NCI-H510A treated with DMSO at 0.1 percent for 48 hours (cell line): ENCODE measurements at places on chromosomes 5 and 9.

GRCh38 chr9:113543982-113544303, 80.4 kb downstream of the RGS3 start:
- no peak for DNase-seq

DNA sequence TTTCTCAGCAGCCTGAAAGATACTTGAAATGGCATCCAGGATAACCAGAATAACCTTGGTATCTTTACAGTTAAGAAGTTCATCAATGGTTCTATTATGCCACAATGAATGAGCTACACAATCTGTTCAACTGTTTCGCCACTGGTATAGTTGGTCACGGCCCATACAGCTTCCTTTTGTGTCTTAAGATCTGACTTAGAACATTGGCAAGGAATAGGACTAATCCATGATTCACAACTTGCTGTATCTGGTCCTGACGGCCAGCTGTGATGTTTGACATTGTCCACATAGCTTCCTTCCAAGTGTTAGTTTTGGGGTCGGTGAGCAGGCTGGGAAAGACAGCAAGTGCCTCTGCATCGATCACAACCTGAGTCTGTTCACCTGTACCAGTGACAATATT, 113.3 kb upstream of the RAD23B start:
- DNase-seq: no peak

DNA sequence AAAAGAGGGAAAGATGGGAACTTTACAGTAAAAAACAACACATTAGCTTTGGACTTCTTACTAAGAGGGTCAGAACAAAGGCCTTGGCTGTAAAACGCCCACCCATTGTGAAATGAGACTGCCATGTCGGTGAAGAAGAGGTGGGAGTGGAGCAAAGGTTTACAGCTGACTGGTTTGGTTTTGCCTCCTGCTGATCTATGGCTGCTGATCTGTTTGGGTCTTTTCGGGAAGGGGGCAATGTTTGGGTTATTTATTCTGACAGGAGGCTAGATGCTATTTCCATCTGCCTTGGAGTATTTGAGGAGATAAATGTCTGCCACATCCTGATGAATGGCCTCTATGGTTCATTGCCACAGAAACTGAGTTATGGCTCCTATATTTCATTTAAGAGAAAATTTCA, 408.7 kb downstream of the TLE4 start:
- no peak for DNase-seq

- no peak for DNase-seq
These were observed 140.2 kb upstream of the LPAR1 start for GRCh38 chr9:111178331-111179055.

- no peak for DNase-seq
These were observed 174.5 kb upstream of the SLC12A2 start for GRCh38 chr5:127909066-127909465.

GRCh38 chr9:129501771-129502319, 119.1 kb downstream of the C9orf50 start:
- DNase-seq: no peak

DNA sequence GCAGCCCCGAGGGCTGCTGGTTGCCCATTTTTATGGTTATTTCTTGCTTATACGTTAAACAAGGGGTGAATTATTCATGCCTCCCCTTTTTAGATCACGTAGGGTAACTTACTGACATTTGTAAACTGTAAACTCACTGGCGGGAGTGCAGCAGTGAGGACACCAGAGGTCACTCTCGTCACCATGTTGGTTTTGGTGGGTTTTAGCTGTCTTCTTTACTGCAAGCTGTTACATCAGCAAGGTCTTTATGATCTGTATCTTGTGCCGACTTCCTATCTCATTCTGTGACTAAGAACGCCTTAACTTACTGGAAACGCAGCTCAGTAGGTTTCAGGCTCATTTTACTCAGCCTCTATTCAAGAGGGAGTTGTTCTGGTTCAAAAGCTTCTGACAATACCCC, 155.0 kb upstream of the PRDM9 start:
- DNase-seq: no peak

GRCh38 chr9:134640506-134641172, 964 bp upstream of the COL5A1 start:
- no peak for DNase-seq

- no peak for DNase-seq
These were observed 57.4 kb upstream of the SPRY4 start for GRCh38 chr5:142382186-142382585.

GRCh38 chr5:147750065-147750464, 32.5 kb downstream of the JAKMIP2 start:
- peak; percentile 30 for DNase-seq

GRCh38 chr5:73442996-73443627, 5.5 kb downstream of the FOXD1 start:
- no peak for DNase-seq

DNA sequence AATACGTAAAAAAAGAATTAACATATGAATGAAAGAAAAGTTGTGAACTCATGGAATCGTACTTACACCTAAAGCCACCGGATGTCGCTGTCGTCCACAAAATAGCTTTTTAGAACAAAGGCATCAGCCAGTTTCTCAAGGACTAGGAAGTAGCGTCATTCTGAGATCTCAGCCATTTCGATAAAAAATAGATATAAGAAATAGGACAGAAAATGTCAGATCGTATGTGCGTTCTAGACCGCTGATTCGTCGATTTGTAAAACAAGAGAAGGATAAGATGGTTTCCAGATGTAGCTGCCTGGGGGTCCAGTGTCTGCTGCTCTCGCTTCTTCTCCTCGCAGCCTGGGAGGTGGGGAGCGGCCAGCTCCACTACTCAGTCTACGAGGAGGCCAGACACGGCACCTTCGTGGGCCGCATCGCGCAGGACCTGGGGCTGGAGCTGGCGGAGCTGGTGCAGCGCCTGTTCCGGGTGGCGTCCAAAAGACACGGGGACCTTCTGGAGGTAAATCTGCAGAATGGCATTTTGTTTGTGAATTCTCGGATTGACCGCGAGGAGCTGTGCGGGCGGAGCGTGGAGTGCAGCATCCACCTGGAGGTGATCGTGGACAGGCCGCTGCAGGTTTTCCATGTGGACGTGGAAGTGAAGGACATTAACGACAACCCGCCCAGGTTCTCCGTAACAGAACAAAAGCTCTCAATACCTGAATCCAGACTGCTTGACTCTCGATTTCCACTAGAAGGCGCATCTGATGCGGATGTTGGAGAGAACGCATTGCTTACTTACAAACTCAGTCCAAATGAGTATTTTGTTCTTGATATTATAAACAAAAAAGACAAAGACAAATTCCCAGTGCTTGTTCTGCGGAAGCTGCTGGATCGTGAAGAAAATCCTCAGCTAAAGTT, at the start of gene PCDHA10:
Gene PCDHA10 (plus strand): TSS at position 126 of the 903 bp plus-strand sequence. CDS start 152 bp downstream, at position 278.
- peak; percentile 33 for DNase-seq

DNA sequence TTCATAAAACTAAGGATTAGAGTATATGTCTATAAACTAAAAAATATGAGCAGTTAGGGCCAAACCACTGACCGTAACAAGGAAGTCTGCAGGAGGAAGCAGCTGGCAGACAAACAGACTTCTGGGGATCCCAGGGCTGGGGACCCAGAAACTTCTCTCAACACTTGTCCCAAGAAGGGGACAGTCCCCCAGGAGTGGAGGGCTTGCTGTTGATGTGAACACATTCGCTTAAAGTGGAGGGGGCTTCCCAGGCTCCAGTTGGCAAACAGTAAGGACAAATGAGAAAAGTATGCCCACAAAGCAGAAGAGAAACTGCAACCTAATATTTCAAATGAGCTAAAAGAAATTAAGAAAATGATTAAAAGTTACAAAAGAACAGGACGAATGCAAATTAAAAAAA, 83.7 kb downstream of the PDE8B start:
- no peak for DNase-seq

GRCh38 chr9:86637515-86637914, 283.3 kb upstream of the TUT7 start:
- DNase-seq: no peak

DNA sequence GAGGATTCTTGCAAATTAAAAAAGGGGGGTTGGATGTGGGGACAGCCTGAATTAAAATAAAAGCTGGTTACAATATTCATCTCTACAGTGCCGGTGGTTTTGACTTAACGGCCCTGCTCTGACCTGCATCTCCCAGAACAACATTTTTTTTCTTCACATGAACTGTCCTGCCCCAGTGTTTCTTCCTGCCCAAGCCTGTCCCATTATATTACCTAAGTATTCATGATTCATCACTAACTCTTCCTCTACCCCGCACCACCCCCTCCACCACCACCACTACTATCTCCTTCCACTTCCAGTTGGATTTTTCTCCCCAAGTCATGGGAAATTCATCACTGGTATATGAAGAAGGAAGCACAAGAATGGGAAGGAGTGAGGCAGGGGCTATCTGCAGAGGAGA, 90.1 kb downstream of the ZFAND5 start:
- DNase-seq: no peak

DNA sequence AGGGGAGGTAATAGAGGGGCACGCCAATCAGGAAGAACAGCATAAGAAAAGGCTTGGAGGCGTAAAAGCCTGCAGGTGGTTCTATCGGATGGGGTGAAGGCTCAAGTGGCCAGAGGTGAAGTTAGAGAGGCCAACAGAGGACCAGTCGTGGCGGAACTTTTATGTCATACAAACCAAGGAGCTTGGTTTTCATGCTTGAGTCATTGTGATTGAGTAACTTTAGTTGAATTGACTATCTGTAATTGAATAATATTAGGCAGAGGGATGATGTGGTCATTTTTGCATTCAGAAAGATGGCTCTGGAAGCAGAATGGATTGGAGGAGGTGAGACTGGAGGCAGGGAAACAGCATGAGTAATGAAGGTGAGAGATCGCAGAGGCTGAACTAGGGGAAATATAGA, 7.2 kb upstream of the SPINK4 start:
- no peak for DNase-seq

- DNase-seq: peak; percentile 94
These were observed 12.4 kb upstream of the NFIB start for GRCh38 chr9:14326264-14326826.

GRCh38 chr5:141695627-141696215, 13.7 kb upstream of the ARAP3 start:
- peak; percentile 16 for DNase-seq
